ENCODE measurements at places on chromosomes 1 and 21.

DNA sequence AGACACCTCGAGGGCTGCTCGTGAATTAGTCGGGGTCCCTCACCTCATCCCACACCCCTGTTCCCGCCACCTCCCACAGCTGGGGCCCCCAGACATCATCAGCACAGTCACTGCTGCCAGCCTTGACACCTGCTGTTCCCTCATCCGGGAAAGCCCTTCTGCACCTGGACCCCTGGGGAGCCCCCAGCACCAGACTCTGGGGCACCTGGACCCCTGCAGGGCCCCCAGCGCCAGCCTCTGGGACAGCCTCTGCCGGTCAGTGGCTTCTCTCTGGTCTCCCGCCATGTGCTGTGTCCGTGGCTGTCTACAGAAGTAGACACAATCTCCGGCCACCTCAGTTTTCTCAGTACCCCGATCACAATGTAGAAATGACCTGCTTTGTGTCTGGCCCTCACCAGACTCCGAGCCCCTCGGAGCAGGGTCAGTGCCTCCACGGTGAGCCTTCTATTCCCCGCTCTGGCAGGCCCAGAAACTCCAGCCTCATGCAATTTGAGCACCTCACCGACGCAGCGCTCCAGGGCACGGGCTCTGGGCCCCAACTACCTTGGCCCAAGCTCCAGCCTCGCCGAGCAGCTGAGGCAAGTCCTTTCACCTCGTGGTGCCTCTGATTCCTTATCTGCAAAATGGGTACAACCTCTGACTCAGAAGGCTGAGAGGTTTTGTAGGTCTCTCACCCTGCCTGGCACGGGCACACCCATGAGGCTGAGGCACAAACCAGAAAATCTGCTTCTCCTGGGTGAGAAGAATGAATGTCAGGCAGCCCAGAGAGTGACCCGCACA, 84.7 kb downstream of the RIPK4 start:
- DNase-seq, result no peak

- no peak for DNase-seq
Observed at GRCh38 chr1:69994241-69994640, 211.1 kb downstream of the LRRC40 start.

GRCh38 chr1:204171751-204172178, 5.6 kb upstream of the REN start:
- DNase-seq, result no peak

DNA sequence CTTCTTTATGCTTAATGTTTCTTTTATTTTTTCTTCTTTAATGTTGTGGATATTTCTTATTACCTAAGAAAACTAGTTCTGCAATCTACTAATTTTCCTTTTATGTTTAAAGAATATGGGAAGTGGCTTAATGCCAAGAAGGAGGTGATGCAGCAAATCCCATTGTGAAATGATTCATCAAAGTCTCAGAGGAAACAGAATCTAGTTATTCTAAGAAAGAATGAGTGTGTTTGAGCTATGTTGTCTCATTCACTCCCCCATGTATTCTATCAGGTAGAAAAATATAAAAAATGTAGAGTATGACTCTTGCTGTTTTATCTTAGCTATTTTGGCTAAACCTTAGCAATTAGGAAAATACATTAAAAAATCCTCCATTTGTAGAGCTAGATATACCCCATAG, 659.9 kb upstream of the RGS18 start:
- DNase-seq, result no peak

DNA sequence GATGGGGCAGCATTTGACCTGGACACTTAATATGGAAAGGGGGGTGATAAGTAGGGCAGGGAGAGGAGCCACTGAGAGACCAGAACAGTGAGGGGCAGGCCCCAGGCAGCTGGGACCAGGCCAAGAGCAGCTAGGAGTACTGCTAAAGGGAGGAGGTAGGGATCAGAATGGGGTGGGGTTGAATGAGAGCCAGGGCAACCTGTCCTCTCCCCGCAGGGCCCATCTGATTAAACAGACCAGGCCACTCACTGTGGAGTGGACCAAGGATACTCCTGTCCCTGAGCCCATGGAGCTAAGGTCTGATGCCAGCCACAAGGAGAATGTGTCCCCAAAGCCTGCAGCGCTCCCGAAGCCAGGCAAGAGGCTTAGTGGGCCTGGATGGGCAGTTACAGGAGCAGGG, 2.1 kb downstream of the C1orf167 start:
- no peak for DNase-seq

GRCh38 chr1:171221665-171222591, 26.4 kb upstream of the FMO1 start:
- DNase-seq, result no peak

DNA sequence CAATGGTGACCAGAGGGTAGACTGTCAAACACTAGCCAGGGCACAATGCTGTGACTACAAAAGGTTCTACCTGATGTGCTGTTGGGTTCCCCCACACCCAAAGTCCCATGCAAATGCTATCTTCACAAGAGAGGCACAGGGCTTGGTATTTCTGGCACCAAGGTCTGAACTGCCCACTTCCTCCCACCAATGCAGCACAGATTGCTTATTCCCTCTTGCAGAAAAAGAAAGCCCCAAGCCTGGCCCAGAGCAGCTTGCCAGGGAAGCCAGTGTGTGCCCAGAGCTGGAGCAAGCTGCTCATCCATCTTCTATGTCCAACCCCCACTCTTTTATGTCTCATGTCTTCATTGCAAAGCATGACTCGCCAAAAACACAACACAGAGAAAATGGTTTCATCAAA, 149.4 kb upstream of the CAMK1G start:
- no peak for DNase-seq

DNA sequence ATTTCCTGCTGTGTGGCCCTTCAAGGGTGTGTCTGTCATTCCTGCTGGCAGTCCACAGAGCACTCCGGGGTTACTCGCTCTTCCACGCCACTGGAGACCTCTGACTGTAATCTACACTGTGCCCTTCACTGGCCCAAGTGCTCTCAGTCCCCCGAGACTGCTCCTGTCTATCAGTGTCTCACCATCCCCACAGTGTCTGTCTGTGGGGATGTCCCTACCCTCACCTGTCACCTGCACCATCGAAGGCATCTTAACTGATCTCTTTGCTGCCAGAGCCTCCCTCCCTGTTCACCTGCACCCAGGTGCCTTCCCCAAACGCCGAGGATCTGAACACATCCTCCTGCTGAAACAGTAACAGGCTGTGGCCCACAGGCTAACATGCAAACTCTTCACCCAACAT, 136.7 kb downstream of the MATN1 start:
- DNase-seq, result no peak

- DNase-seq, result no peak
Observed at GRCh38 chr1:42333662-42334239, 1.3 kb downstream of the FOXJ3 start.

GRCh38 chr1:203926025-203926540, 64.7 kb downstream of the SNRPE start:
- DNase-seq, result no peak

- no peak for DNase-seq
Observed at GRCh38 chr1:185850366-185850765, 116.2 kb downstream of the HMCN1 start.

- no peak for DNase-seq
Observed at GRCh38 chr21:45629046-45629981, 14.2 kb upstream of the PCBP3 start.

DNA sequence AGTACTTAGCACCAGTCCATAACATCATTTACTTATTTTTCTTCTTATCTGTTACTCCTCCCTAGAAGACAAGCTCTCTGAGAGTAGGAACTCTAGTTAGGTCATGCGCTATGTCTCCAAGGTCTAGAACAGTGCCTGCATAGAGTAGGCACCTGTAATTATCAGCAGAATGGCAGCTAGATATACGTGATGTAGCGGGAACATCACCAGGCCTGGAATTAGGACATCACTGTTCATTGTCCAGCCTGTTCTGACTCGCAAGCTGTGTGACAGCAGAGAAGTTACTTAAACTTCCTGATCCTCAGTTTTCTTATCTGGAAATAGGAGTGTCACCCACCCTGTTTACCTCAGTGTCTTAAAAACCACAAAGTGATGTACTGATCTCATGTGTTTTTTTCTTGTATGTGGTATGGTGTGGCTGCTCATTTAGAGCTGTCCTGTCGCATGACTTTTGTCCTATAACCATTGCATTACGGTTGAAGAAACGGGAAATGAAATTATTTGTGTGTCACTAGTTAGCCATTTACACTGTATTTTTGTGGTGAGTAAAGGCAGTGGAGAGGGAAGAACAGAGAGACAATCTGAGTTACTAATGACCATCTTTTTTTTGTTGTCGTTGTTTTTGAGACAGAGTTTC, 37.1 kb upstream of the EXO1 start:
- no peak for DNase-seq

GRCh38 chr1:210384625-210385024, 55.9 kb downstream of the HHAT start:
- DNase-seq, result no peak

DNA sequence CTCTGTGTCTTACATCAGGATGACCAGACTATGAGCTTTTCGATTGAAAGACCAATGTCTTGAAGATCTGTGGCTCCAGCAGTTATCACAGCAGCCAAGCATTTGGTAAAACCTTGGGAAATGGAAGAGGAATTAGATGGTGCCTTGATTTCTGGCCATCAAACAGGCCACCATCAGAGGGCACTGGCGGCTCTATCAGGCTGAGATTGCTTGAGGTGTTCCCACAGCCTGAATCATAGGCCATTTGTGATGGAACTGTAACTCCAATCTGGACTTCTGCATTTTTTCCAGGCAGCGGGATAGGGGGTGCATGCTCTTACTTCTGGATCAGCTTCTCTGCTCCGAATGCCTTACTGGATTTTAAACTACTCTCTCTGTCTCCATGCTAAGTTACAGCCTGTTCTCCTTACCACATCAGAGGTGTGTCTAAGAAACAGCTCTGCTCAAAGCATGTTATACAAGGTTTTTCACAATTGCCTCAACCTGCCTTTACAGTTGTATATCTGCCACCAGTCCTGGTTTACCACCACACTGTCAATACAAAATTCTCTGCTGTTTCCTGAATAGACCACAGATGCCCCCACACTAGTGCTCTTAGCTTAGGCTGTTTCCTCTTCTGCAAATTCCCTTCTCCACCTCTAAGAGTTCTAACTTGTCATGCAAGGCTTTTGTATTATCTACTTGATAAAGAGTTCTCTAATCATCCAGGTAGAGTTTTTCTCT, 180.9 kb downstream of the PTGER3 start:
- no peak for DNase-seq

GRCh38 chr1:65911679-65912078, 119.0 kb downstream of the PDE4B start:
- DNase-seq, result no peak
